Astrocyte of the spinal cord (primary cell): ENCODE measurements at places on chromosomes 12 and 14.
A peak's percentile ranks its signal among the peaks of the same experiment; 100 is the strongest.

GRCh38 chr14:101409006-101409543 is 152.2 kb upstream of the DIO3 start:
- no peak for DNase-seq

DNA sequence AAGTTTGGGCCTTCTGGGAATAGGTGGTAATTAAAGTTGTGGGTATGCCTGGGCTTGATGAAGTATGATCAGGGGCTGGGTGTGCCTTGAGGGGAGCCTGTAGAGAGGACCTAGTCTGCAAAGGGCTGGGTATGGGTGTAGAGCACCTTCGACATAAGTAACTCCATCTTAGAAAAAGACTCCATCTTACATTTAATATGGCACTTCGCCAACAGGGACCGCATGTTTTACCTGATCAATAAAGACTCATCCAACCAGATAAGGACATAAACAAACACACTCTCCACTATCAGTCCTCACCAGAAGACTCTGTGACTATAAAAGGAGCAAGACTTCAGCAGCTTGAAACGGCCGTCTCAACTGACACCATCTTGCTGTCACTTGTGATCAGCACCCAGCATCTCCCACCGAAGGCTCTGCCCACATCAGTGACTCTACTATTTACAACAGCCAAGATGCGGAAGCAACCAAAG is 23.5 kb upstream of the GPR68 start:
- no peak for DNase-seq

GRCh38 chr14:88872976-88873375 is 48.5 kb downstream of the TTC8 start:
- no peak for DNase-seq

DNA sequence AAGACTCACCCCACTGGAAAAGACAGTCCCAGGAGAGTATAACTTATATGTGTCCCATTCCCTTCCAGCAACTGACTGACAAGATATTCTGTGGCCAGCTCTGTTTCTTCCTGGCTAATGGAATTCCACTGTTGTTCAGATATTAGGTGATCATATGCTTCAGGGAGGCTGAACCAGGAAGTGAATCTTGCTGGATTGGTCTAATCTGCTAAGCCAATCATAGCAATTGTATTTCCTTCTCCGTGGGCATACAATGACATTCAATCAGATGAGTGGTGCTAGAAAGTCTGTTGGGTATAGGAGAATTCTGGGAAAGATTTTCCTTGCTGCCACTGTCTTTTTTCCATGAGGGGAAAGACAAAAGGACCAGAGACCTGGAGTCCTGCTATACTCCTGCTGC is 12.1 kb downstream of the PYGL start:
- no peak for DNase-seq

DNA sequence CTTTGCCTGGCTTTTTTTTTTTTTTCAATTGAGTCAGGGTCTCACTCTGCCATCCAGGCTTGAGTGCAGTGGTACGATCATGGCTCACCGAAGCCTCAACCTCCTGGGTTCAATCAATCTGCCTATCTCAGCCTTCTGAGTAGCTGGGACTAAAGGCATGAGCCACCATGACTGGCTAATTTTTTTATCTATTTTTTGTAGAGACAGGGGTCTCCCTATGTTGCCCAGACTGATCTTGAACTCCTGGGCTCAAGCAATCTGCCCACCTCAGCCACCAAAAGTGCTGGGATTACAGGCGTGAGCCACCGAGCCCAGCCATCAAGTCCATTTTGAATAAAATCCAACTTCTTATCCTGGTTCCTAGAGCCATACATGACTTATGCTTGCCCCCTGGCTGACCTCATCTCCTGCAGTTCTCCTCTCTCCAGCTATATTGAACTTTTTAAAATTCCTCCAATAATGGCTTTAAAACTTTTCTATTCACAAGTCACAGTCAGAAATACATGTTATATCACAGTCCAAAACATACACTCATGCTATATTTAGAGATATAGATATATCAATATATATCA is 10.4 kb upstream of the RND1 start:
- no peak for DNase-seq

DNA sequence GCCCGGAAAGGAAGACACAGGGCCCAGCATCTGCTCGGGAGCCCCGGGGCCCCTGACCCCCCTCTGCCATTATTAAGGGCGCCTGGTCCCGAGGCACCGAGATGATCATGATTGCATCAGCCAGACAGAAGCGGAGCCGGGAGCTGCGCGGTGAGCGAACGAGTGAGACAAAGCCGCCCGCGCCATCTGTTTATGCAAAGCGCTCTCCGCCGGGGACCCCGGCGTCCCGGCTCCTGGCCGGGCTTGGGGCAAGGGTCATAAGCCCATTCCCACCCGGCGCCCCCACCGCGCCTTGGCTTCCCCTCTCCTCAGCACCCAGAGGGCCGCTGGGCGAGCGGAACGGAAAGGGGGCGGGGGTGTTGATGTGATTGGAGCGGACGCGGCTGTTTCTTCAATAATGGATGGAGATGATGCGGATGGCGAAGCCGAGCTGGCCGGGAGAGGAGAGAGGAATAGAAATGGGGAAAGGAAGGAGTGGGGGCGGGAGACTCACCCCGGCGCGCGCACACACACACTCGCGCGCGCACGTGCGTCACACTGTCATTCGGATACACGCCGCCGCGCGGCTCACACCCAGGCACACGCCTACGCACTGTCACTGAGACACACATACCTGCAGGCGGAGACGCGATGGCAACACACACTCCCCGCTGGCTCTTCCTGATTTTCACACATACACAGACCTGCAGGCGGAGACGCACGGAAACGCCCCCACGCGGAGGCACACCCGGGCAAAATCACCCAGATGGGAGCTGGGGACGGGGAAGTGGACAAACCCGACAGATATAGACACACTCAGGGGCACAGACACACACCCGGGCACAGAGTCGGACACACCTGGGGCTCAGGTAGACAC is 10.7 kb downstream of the STAC3 start:
- DNase-seq, result peak; percentile 48

DNA sequence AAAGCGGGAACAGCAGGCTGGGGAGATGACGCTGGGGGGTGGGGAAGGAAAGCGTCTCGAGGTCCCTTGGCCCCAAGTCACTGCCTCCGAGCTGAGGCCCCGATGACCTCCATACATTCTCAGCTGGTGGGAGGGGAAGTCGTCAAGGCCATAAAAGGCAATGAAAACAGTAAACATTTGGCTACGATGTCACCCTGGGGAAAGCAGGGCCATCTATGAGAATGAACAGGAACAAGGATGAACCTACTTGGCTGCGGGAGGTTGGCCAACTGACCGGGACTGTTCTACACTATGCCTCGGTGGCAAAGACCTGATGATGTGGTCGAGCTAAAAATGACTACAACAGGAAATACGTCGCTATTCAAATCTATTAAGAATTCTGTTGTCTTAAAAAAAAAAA is 19.5 kb downstream of the PRKAB1 start:
- no peak for DNase-seq

- peak; percentile 36 for DNase-seq
Measured at GRCh38 chr14:57657487-57657886, 163.8 kb upstream of the CCDC198 start.

DNA sequence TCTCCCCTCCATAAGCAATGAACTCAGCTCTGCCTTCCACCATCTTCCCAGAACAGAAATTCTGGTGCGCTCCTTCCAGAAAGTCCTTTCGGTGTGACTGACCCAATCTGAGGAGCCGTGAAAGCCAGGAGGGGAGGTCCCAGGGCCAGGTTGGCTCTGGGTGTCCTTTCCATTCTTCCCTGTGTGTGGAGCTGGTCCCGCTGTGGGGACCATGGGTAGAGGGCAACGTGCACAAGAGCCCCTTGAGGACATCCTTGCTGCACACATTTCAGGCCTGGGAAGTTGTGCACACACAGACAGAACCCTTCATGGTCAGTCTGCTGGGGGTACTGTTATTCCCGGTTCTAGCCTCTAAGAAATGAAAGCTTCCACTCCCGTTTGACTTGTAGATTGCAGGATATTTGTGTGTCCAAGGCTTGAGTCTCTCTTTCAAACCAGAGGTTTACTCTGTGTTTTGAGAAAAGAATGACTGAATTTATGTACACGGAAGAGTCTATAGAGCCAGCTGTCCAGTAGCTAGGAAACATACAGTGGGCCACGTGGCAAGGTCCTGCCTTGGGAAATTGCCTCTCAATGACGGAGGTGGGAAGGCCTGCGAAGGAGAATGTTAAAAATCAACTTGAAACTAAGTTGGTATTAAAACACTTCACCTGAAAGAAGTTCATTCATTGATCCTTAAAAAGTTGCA is 10.1 kb downstream of the NFKBIA start:
- no peak for DNase-seq

DNA sequence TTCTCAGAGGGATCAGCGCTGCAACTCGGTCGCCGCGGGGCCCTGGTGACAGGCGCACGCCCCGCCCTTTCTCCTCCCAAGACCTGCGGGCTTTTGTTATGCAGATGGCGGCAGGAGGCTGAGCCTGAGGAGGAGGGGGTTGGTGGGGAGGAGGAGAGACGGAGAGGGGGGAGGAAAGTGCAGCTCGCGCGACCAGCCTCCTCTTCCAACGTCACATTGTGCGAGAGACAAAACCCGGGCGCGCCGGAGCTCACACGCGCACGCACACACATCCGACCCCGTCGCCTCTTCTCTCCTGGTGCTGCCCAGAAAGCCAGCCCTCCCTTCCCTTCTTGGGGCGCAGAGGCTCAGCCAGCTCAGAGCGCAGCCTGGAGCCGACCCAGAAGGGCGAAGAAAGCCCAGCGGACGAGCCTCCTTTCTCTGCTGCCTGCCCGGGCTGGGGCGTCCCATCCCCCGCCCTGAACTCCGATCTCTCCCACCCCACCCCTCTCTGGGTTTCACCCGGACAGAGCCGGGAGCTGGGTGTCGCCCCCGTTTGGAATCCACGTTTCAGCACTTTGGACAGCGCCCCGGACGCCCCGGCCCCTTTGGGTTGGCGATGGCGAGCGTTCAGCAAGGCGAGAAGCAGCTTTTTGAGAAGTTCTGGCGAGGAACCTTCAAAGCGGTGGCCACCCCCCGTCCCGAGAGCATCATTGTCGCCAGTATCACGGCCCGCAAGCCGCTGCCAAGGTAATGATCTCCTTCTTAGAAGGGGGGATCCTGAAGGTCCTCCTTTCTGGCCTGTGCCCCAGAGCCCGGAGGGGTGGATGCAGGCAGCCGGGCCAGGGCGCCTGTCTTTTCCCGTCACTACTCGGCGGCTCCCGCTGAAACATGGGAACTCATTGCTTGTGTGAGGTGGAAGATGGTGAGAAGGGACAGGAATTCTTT is at the start of gene SRRM4:
Gene SRRM4, plus strand, starts transcription at position 257 of the 927 bp plus-strand sequence. Its CDS starts 342 bp downstream, at position 599.
- no peak for DNase-seq
